ENCODE measurements at places on chromosomes 11 and 22.

DNA sequence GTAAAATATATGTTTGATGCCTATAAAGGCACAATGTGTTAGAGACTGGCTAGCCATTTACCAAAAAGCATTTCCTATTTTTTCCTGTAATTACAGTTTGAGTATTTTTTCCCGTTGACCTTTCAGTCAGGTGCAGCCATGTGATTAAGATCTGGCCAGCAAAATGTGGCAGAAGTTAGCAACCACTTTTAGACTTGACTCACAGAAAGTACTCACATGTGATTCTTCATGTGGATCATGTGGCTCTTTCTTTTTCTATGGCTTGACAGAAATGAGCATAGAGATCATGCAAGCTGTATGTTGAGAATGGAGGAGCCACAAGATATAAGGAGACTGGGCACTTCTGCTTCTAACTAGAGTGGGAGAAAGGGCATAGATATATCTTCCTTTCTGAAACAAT is 27.3 kb upstream of the RAB38 start:
- no peak for DNase-seq

GRCh38 chr22:50371101-50371648 is 28.0 kb downstream of the PPP6R2 start:
- DNase-seq: no peak

DNA sequence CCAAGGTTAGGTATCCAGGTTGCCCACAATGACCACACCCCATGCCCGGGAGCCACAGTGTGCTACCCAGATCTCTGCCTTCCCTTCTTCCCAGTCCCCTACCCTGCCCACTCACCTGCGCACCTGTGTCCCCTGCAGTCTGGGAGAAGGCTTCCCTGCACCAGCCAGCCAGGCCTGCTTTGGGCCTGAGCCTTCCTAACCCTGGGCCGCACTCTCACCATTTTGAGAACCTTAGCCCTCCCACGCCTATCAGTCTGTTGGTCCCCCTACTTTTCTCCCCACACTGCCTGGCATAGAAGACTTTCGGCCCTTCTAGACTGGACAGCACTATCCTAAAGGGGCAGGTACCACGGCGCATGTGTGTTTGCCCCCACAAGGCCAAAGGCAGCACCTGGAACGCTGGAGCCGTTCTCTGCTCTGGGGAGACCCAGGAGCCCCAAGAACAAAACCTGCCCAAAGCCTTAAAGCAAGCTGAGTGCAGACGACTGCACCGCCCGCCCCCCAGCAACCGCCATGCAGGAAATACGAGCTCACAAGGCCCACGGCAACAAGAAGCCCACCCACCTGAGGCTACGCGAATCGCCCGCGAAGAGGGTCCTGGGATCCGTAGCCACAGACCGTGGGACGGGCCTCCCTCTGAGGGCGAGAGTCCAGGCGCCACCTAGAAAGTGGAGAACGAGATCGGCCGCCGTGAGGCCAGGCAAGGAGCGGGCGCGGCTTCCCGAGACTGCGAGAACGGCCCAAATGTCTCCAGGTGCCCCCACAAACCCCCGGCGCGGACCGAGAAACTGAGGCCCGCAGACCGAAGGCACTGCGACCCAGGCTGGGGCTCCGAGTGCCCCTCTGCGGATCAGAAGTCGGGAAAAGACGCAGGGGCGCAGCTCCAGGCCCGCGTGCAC is 546 bp downstream of the GNB1L start:
- DNase-seq: peak; percentile 10

- DNase-seq: no peak
Measured at GRCh38 chr11:101721270-101721669, 137.5 kb upstream of the TRPC6 start.

DNA sequence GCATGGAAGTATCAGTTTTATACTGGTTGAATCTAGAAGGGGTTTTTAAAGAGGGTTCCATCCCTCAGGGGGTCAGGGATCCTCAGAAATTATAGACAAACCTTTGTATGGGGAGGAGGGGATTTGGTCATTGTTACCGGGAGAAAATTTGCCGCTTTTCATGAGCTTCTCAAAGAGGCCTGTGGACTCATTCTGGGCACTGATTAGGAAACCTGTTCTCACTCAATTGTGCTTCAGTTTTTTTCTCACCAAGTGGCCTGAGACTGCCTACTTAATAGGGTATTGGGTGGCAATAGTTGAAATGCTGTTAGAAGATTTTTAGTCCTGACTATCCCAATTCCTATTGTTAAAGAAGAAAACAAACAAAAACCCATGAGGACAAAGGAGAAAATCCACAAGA is 14.0 kb downstream of the MPEG1 start:
- DNase-seq: no peak

GRCh38 chr11:67439321-67440228 is 2.1 kb upstream of the PTPRCAP start:
- no peak for DNase-seq

DNA sequence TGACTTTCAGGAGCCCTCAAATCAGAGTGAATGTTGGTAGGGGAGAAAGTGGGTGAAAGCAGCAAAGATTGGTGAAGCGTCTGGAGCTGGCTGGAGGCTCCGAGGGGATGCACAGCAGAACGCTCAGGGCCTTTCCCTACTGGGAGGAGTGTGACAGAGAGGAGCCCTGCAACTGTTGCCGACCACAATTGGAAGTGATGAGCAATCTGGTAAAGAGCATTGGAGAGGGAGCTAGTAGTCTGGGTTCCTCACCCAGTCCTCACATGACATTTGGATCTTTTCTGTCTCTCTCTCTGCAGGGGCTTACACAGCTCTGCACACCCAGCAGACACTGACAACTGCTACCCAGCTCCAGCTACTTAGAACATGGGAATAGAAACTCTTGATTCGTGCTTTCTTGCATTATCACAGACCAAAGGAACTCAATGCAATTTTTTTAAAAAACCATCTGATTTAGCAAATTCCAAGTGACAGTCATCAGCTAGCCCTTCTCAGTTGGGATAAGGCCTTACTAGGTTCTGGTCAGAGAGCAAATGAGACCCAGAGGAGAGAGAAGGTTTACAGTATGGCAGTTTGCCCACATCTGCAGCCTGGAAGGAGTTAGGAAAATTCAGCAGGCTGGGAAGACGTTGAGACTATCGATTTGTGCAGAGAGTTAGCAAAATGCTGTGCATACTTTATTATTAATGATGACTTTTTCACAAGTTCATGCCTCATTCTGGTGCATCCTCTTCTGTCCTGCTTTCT is 278.0 kb upstream of the PLET1 start:
- DNase-seq: no peak

GRCh38 chr11:123213307-123213771 is 18.3 kb upstream of the CLMP start:
- no peak for DNase-seq

DNA sequence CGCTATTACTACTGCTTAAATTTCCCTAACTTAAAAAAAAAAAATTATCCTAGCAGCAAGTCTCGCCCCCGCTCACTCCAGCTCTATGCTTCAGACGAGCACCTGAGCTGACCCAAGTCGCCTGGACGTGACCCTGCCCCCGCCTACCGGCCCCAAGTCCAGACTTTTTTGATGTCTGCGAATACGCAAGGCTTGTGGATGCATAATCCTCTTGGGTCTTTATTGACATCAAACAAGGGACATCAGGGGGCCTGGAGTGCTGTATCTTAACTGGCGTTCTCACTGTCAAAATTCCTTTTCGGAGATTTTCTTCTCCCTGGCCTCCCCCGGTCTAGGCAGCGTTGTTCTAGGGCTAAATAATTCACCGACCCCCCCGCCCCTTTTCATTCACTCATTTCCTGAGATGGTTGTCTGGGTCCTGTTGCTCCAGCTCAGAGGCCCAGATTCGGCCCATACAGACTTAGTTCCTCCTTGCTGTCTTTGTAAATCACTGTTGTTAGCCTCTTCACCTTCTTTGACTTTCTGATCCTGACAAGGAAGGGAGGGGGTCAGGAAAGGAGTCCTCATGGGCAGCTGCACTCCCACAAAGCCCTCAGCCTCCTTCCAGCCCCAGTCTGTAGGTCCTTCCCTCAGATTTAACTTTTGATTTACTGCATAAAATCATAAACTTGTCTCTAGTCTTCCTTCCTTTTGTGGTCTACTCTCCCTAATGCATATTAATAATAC is 601 bp upstream of the LRP4 start:
- no peak for DNase-seq

DNA sequence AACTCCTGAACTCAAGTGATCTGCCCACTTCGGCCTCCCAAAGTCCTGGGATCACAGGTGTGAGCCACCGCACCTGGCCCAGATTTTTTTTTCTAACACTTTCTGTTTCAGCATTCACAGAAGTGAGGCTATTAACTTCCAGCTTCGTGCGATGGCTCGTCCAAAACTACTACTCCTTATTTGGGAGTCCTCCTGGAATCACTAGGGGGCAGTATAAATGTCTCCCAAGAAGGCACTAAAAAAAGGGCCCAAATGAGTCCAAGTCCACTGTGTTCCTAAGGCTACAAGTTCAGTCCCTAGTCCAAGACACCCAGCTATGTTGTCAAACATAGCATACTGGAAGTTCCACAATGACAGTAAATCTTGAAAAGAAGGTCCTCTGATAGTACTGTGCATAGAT is 63.2 kb upstream of the BIRC3 start:
- peak; percentile 12 for DNase-seq

DNA sequence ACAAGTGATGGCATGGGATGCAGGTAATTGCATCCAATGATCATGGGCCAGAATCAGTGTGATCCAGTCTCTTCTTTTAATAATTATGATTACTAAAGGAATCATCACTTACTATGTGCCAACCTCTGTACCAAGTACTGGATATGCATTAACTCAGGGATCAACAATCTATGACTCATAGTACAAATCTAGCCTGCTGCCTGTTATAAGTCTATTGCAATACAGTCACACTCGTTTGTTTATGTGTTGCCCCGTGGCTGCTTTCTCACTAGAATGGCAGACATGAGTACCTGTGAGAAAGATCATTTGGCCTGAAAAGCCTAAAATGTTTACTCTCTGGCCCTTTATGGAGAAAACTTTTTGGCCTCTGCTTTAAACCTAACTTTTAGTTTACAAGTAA is 45.0 kb downstream of the OR6Q1 start:
- DNase-seq: no peak

DNA sequence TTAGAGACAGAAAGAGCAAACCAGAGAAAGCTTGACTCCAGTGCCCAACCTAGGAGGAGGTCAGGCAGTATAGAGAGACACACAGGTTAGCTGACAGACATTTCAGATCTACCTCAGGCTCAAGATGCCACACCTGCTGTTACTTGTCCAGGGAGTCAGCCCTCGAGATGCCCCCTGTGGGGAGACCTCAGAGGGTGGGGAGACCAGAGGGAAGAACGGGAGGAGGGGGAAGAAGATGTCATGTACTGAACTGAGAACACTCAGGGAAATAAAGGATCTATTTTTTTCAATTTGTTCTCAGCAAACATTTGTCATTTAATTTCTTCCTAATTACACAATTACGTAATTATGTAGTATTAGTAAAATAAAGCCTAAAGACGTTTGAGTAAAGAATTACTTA is 196.3 kb upstream of the CADM1 start:
- no peak for DNase-seq

DNA sequence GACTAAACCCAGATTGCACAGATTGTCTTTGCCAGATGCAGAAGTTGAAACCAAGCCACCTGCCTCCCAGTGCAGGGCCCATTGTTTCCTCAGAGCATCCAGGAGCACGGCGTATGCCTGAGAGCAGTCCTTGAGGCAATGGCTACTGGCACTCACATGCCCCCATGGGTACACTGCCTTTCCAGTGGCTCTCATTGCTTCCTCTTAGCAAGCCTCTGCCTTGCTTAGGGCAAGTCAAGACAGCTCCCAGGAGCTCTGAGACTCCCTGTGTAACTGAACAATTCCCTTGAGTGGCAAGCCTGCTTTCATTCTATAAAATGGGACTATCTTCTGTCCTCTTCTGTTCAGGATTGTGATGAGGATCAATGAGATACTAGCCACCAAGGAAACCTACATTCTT is 4.1 kb downstream of the SYTL2 start:
- no peak for DNase-seq

GRCh38 chr11:73416786-73417185 is 40.6 kb downstream of the RELT start:
- no peak for DNase-seq

DNA sequence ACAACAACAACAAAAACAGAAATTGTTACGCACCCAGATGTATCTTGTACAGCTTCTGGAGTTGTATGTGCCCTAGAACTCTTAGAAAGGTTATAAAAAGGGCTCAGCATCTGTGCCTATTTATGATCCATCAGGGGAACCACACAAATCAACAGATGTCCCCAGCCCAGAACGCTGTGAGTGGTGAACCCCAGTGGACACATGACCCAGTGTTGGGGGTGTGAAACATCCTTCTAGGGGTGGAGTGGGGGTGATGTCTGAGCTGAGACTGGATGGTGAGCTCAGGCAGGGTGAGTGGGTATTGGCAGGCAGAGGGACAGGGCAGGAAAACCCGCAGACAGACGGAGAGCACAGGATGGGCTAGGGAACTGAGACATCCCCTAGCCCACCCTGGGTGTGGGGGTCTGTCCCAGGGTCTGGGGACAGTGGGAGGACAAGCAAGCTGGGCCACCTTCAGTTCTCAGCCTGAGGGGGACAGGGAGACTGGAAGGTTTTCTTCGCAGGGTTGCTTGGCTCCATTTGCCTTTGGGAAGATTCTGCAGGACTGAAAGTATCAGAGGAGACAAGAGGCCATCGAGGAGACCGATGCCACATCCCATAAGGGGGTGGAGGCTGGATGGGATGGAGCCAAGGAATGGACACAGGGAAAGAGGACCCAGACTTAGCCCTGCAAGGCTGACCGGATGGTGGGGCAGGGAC is 5.8 kb upstream of the EMID1 start:
- DNase-seq: no peak

DNA sequence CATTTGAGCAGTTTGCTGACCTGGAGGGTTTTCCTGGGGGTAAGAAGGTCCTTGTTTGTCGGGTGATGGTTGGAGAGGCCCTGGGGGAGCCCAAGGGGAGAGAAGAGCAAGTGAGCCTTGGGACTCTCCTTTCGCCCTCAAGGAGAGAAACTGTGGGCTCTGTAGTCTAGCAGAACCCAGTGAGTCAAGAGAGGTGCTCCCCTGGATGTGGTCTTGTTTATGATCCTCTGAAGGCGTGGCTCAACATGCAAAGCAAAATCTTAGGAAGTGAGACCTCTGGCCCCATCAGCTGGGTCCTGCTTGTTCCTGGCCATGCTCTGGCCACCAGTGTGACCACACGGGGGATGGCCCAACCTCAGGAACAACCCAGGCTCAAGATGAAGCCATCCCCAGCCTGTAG is 66.5 kb upstream of the ALX4 start:
- DNase-seq: no peak

- DNase-seq: no peak
Measured at GRCh38 chr11:38988908-38989307, 2390.9 kb upstream of the RAG2 start.

GRCh38 chr11:92707665-92708064 is 261.8 kb upstream of the MTNR1B start:
- no peak for DNase-seq

- DNase-seq: no peak
Measured at GRCh38 chr11:126385991-126386728, 30.7 kb downstream of the ST3GAL4 start.

All from CD4-positive, alpha-beta T cell treated with Interleukin-2 at 100 ng/mL for 4 hours (primary cell).